ENCODE measurements at places on chromosomes 13 and 19.

GRCh38 chr19:45403781-45404556 is 900 bp downstream of the PPP1R13L start:
- peak; percentile 35 for DNase-seq

DNA sequence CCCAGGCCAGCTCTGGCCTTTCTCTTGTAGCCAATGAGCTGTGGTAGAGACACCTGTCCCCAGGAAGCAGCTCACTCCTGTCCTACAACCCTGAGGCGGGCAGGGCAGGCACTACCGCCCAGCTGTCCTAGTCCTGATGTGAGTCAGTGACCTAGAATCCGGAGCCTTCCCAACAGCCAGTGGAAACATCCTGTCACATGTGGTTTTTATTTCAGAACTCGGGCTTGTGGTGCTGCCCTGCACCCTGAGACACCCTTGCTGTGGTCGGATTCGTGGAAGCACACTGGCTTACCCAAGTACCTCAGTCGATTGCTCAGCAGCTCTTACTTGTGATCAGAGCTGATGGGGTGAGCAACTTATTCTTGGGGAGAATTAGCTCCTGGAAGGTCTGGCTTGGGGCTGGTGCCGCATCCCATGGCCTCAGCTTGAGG is 83.6 kb upstream of the ARHGEF7 start:
- DNase-seq: no peak

GRCh38 chr19:18939922-18940768 is 872 bp downstream of the HOMER3 start:
- DNase-seq: no peak

DNA sequence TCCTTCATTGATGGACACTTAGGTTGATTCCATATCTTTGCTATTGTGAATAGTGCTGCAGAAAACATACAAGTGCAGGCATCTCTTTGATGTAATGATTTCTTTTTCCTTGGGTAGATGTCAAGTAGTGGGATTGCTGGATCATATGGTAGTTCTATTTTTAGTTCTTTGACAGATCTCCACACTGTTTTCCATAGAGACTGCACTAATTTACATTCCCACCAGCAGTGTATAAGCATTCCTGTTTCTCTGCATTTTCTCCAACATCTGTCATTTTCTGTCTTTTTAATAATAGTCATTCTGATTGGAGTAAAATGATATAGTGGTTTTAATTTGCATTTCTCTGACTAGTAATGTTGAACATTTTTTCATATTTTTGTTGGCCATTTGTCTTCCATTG is 116.7 kb downstream of the LMO7 start:
- no peak for DNase-seq

GRCh38 chr19:32358321-32358720 is 12.9 kb downstream of the ZNF507 start:
- no peak for DNase-seq

- DNase-seq: no peak
These were observed 643.6 kb downstream of the PCDH9 start for GRCh38 chr13:66586489-66586888.

DNA sequence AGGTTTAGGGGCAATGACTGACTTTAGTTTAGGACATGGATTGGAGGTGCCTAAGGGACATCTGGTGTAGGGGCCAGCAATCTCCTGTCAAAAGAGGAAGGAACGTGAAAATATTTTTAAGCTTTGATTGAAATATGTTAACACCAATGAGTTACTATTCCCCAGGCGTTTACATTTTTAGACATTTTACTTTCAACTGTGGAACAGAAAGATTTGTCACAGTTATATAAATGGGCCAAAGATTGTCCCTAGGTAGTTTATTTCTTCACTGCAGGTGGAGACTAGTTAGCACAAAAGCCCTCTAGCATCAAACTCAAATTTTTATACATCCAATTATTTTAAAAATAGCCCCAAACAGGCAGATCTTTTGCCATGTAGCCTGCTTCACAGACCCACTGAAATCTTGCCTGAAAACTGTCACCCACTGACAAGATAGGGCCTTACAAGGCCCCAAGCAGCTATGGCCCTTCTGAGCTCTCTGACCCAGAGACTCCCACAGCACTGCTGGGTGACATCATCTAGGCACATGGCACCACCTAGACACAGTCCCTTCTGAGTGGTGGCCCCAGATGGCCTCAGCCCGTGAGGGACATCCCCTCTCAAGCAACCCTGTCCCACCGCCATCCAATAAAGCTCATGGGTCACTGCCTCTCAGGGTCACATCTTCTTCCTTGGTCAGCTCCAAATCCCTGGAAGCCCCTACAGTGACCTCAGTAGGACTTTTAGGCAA is 64.8 kb upstream of the DOCK9 start:
- no peak for DNase-seq

DNA sequence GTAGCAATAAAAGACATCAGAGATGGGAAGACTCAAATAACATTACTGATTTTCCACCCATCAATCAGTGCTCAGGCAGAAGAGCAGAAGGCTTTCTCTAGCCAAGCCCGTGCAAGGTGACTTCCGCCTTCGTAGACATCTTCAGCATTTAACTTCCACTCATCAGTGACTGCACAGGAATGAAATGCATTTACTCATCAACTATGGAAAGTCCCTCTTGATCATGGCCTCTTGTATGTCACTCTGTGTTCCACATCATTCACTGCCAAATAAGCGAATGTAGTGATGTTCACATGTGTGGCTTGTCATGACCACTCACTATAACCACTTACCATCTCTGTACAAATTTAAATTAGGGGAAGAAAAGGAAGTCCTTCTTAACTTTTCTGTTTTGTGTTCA is 49.4 kb downstream of the SACS start:
- no peak for DNase-seq

DNA sequence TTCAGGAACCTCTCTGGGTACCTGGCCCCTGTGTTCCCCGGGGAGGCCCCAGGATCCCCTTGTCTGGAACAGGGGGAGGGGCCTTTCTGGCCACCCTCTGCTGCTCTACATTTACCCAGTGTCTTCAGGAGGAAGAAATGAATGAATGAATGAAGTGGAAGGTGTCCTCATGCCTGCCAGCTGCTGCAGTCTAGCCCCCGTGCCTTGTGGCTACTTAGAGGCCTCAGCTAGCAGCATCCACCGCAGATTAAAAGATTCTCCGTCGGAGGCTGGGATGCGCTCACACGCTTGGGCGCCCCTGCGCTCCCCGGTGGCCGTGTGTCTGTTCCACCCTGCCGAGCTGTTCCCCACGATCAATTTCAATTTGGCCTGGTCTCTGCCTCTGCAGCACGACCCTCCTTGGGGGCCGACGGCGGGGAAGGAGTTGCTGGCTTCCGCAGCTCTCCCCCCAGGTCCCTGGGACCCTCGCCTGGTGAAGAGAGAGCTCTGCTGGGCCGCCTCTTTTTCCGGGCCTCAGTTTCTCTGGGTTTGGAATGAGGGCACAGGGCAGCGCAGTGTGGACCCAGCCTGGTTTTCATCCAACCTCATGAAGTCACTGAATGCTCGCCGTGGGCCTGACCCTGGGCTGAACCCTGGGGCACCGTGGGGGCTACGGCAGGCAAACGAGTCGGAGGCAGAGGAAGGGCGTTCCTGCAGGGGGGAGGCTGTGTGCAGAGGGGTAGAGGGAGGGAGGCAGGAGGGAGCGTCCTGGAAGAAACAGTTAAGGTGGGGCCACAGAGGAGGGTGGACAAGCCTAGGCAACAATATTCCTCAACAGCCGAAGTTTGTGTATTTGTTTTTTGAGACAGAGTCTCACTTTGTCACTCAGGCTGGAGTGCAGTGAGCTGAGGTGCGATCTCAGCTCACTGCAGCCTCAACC is 28.3 kb downstream of the EFNA2 start:
- no peak for DNase-seq

DNA sequence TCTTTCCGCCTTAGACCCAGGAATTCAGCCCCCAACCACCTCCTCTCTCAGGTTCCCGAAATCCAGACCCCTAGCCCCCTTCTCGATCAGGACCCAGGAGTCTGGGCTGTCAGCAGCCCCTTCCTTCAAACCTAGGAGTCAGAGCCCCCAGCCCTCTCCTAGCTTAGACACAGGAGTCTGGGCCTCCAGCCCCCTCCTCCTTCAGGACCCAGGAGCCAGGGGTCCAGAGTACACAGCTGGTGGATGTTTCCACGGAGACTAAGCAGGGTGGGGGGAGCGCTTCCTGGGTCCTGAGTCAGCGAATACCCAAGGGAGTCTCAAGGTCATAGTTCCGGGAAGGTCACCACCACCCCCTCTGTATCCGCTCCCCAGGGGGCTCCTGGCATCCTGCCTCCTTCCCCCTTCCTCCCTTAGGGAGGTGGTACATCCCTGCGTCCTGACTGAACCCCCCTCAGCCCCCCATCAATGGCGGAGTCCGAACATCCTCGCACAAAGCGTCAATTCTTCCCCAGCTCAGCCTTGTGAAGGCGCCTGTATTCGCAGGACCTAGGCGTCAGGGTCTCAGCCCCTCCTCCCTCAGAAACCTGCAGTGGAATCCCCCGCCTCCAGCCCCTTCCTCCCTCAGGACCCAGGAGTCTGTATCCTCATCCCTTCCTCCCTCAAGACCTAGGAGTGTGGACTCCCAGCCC is 4.6 kb downstream of the CADM4 start:
- no peak for DNase-seq

DNA sequence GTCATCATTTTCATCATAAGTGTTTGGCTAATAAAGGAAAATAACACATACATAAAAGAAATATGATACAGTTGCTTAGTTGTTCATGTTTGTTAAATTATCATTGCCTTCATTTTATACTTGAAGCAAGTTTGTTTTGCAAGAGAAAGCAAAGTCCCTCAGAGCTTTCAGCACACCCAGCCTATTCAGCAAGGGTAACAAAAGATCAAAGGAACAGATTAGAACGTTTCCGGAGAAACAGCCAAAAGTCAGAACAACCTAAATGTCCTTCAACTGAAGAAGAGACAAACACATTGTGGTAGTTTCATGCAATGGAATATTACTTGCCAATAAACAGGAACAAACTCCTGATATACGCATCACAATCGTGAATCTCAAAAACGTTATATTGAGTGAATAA is 380.7 kb downstream of the MZT1 start:
- DNase-seq: no peak

- DNase-seq: no peak
These were observed 52.3 kb upstream of the PARP4 start for GRCh38 chr13:24564881-24565280.

DNA sequence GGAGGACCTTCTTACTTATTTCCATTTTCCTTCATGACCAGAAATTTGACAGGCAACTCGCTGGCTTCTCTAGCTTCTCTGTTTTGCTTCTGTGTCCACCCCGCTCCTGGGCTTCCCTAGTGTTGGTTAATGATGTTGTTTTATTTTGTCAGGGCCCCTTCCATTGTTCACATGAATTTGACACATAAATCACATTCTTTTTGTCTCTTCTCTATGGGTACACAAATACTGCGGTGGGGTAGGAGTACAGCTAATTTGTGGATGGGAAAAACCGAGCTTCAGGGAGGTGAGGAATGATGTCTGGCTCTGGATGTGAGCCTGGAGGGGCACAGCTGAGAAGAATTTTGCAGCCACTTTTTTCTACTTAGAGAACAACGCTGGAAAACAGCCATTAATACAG is 199.8 kb downstream of the DNAJC15 start:
- no peak for DNase-seq

DNA sequence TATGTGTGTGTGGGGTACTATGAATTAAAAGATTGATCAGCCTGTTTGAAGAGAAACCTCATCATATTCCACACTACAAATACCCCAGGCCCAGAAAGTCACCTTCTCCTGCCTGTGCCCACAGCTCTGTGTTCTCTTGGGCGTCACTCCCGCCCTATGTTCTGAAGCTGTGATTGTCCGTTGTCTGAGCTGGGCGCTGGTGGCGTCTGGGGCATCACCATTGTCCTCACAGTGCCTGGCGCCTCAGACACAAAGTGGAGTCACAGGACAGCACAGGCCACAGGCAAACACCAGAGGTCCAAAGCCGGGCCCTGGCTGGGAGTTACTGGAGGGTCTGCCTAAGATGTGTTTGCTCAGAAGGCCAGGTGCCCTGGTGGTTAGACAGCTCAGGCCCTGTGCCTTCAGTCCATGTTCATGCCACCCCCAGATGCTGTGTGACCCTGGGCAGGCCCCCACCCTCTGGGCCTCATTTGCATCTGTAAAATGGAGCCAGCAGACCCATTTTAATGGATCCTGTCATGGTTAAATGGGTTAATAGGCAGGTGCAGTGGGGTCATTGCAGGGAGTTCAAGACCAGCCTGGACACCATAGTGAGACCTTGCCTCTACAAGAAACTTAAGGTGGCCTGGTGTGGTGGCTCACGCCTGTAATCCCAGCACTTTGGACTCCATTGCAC is 34.5 kb downstream of the DNM2 start:
- DNase-seq: no peak

DNA sequence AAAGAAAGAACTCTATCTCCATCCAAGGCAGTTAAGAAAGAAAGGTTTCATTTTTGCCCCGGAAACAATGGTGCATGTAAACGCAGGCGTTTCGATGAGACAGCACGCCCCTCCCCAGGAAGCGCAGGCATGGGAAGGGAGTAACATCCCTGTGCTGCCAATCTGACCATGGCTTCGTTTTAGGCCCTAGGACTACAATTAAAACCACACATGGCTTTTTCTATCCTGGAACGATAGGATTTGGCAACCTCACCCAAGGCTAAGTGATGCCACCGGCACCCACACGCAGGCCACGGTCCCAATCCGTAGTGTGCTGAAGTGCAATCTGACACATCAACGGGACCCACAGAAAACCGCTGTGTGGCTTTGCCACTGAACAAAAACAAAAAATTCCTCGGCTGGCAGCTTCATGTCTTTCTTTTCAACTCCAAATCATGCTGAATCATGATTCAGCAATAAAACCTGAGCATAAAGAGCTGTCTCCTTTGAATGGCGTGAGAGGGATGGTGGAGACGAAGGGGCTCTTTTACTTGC is 24.2 kb downstream of the RANBP3 start:
- DNase-seq: no peak

- no peak for DNase-seq
These were observed 1.7 kb downstream of the PLIN5 start for GRCh38 chr19:4533334-4533733.

GRCh38 chr13:113491418-113491883 is 940 bp upstream of the DCUN1D2 start:
- DNase-seq: no peak

GRCh38 chr19:3146677-3147100 is 10.9 kb downstream of the GNA15 start:
- DNase-seq: peak; percentile 58

DNA sequence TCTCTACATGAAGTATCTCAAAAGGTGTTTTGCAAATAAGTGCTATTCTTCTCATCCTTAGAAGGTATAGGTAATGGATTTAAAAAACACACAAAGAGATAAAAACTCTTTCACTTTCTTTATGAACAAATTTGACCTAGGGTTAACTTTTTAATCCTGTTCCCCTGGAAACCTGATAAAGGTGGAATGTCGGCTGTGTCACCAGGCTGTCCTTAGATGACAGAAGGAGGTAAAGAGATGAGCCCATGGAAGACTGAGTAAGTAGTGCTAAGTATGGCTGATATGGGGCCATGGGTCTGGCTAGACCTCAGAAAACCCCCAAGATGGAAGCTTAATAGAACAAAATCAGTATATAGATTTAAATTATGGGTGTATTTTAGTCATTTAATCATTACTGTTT is 153.8 kb upstream of the LSM14A start:
- no peak for DNase-seq

Measured in stimulated activated CD8-positive, alpha-beta memory T cell treated with anti-CD3 and anti-CD28 coated beads, Interleukin-7, amount 100 ng/mL, for 24 hours (primary cell).